Cortex of kidney (tissue), 1 donor: ENCODE measurements at places on chromosomes 6 and 20.

DNA sequence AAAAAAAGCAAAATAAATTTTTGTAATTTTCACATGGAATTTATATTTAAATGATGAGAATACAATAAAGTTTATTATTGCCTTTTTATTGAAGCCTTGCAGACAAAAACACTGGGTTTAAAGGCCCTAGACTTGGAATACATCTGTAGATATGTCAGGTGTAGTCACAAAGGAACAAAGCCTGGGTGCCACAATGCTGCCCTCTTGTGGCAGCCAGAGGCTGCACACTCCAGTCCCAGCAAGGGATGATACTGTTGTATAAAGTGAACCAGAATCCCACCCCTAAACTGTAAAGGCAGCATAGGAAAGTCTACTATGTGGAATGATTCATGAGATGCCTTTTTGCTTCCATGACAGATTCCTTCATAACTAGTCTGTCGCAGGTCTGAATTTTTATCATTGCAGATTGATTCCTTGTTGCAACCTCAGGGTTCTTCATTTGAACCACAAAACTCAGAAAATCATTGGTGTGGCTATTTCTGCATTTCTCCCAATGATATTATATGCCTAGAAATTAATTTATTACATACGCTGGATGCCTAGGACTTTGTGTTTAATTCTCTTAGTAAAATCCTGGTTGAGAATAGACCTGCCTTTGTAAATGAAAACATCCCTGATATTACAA lies 37.0 kb downstream of the MAK start:
- DNase-seq, result no peak

DNA sequence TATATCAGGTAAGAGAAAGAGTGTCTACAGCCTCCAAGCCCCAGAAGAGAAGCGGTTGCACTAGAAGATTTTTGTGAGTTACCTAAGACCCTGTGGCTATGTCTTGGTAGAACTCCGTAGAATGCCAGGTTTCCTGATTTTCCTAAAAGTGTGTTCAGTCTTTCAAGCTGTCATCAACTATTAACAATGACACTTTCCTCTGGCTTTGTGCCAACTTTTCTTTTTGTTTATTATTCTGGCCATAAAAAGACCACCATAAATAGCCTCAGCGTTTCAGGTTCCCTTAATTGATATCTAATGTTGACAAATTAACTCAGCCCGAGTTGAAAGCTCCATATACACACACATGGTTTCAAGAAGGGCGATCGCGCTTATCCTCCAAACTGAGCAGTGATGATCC lies 1.2 kb downstream of the PAK5 start:
- DNase-seq, result no peak

- DNase-seq, result no peak
Observed at GRCh38 chr20:60817891-60818290, 434.2 kb upstream of the CDH4 start.

DNA sequence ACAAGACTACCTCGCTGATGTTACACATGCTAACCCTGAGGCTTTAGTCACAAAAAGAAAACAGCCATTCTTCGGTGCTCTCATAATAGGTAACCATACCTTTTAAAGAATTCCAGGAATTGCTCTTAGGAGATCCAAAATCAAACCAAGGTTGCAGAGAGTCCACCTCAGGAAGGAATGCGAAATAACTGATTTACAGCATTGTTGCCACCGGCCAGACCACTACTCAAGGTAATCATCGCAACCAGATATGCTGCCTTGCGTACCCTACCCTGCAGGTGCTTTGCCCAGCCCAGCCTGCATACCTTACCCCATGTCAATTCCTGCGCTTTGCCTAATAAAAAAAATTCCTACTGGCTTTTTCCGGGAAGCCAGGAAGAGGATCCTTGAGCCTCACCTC lies 27.0 kb downstream of the NUP153 start:
- DNase-seq, result no peak

GRCh38 chr6:10401004-10401536 lies 13.8 kb downstream of the TFAP2A start:
- no peak for DNase-seq

DNA sequence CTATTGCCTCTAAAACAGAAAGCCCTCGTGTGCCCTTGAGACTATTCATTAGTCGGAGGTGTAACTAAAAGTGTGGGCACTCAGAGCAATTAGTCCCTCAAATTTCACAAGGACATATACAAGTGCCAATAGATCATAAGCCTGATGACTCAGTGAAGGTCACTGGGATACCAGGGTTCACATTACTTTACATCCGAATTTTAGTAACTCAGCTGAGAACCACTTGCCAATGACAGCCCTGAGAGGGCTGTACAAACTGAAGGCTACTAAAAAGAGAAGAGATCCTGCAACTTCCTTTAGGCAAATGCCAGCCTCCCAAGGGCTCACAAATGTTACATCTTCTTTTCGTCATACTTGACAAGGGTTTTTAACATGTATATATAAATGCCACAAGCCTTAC lies 369.6 kb downstream of the TENT5A start:
- no peak for DNase-seq

DNA sequence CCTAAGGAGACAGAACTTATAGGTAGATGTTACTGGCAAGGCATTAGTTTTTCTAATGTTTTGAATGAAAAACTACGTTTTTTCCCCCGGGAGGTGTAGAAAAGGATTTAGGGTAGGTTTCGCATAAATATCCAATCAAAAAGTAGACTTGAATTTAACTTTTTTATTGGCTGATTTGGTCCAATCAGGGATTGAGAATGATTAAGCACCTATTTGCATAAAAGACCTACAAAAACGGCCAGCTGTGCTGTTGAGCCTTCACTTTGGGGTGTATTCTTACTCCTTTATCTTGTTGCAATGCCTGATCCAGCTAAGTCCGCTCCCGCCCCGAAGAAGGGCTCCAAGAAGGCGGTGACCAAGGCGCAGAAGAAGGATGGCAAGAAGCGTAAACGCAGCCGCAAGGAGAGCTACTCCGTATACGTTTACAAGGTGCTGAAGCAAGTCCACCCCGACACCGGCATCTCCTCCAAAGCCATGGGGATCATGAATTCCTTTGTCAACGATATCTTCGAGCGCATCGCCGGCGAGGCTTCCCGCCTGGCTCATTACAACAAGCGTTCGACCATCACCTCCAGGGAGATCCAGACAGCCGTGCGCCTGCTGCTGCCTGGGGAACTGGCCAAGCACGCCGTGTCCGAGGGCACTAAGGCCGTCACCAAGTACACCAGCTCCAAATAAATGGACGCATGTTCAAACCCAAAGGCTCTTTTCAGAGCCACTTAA lies 113.5 kb upstream of the BTN3A2 start:
- no peak for DNase-seq

DNA sequence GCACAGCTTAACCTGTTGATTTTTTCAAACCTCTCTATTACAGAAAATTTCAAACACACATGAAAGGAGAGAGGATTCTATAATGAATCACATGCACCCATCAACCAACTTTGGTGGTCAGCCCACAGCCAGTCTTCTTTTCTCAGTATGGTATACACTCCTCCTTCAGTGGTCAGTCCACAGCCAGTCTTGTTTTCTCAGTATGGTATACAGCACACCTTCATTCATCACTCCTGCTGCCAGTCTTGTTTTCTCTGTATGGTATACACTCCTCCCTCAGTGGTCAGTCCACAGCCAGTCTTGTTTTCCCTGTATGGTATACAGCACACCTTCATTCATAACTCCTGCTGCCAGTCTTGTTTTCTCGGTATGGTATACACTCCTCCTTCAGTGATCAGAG lies 67.8 kb downstream of the SYNDIG1 start:
- no peak for DNase-seq

GRCh38 chr6:68240726-68241125 lies 394.4 kb upstream of the ADGRB3 start:
- no peak for DNase-seq

DNA sequence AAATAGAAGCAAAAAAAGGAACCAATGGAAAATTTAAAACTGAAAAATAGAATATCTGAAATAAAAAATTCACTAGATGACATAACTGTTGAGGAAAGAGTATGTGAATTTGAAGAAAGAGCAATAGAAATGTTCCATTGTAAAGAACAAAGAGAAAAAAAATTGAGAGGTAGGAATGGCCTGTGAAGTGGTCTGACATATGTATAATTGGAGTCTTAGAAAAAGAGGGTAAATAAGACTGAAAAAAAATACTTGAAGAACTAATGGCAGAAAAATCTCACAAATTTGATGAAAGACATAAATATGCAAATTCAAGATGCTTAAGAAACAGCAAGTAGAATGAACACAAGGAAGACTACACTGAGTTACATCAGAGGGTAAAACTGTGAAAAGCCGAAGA lies 93.4 kb downstream of the QKI start:
- no peak for DNase-seq

DNA sequence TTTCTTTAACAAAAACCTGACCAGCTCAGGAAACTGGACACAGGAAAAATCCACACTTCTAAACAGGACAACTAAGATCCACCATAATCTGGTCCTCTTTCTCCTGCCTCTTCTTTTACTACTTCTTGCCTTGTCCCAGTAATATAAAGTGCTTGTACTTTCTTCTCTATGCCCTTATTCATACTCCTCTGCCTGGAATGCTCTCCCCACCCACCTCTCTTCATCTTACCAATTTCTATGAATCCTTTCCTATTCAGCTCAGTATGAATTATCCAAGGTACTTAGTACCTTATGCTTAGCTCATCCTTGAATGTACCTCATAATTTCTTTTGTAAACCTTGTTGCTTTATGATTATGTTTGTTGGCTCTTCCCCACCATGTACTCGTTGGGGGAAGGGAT lies 159.4 kb downstream of the CDK19 start:
- DNase-seq, result no peak

DNA sequence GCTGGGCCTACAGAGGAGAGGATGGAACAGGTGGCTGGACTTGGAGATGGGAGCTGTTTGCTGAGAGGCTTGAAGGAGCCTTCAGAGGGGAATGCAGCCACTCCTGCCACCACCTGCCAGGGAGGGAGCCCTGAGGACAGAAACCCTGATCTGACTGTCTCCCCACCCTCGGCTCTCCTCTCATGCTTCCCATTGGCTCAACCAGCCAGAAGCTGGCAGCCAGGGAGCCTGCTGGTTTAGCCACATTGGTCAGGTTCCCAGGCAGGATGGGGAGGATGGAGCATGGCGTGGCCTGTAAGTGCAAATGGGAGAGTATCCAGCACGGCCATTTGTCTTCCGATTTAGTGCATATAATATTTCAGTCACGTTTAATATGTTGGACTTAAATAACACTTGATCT lies 12.8 kb downstream of the TREM1 start:
- DNase-seq, result no peak

GRCh38 chr20:49347156-49347555 lies 69.3 kb upstream of the ZNFX1 start:
- DNase-seq, result no peak

DNA sequence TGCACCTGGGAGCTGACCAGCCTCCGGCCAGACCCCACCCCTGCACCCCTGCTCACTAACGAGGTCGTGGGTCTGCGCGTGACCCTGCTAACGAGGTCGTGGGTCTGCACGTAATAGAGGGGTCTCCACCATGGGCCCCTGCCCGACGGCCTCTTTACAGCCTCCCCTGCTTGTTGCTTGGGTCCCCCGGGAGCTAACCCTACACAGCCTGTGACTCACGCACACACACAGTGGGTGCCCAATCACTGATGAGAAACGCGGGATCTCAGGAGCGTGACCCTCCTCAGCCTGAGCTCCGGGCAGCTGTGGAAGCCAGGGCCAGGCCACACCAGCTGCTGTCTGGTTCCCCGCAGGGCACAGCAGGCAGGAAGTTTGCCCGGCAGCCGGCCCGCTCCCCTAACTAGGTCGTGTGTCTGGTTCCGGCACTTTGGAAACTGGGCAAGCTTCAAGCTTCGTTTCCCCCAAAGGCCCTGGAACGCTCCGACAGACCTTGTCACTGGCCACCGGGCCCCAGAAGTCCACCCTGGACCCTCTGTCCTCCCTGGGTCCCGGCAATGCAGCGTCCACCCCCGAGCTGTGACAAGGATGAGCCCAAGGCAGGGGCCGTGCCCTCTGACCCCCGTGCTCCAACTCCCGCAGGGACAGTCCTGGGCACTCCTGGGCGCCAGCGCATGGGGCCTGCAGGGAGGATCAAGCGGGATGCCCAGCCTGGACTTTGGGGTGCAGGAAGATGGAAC lies 767 bp downstream of the PTK6 start:
- no peak for DNase-seq

DNA sequence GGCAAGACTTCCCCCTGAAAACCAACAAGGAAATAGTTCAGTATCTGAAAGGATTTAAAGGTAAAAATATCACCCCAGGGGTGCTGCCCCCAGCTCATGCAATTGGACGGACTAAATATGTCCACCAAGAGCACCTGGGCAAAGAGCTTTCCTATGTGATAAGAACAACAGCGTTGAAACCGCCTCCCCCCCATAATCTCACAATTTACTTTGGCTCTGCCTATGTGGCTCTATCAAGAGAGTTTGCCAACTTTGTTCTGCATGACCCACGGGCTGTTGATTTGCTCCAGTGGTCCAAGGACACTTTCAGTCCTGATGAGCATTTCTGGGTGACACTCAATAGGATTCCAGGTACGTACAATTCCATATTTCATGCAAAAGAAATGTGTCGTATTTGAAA lies 35.8 kb downstream of the GCNT2 start:
- DNase-seq, result no peak

- DNase-seq, result no peak
Observed at GRCh38 chr6:157227202-157228166, 95.8 kb downstream of the TMEM242 start.

DNA sequence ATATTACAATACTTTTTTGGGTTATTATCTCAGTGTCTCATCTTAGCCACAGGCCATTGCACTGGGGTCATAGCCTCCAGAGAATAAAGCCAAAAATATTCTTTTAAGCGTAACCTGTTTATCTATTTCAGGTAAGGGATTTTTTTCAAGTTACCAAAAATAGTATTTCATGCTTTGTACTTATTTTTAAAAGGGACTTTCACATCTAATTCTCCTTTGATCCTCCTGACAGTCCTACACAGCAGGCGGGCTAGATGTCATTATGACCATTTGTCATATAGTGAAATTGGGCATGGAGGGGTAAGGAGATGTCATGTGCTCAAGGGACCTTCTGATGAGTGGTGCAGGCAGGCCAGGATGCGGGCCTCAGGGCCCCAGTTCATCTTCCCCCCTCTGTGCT lies 68.9 kb downstream of the TBC1D7 start:
- DNase-seq, result no peak

DNA sequence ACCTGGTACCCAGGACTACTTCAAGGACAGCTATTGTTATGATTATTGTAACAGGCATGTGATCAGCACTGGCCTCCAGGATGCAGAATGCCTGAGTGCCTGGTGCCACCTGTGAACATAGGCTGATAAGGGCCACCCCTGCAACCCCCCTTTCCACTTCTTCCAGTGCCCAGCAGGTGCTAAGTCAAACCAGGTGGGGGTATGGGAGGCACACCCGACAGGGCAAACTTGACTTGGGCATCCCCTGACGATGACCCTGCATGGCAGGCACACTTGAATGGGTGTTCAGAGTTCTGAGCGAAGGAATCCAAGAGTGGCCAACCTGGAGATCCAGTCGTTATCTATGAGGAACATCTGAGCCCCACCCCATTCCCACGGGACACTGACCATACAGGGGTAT lies 3.4 kb downstream of the ADA start:
- no peak for DNase-seq

- DNase-seq, result no peak
Observed at GRCh38 chr6:160272707-160273106, 14.1 kb upstream of the SLC22A2 start.
